ENCODE measurements at places on chromosomes 2 and 18.

- no peak for DNase-seq
Observed at GRCh38 chr2:231467613-231468530, 3.6 kb upstream of the NCL start.

DNA sequence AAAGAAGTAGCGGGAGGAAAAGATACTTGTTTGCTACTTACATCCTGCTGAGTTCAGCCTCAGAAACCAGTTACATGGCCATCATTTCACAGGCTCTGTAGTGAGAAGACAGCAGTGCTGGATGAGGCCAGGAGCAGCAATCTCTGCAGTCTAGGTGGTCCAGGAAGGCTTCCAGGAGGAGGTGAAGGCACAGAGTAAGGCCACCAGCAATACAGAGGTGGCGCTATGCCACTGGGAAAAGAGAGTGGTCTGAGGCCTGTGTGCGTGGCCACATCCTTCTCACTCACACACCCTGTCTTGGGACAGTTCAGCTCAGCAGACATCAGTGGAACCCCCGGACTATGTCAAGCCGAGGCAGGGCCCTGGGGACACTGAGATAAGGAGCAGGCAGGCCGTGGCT lies 162.7 kb downstream of the KLHL29 start:
- no peak for DNase-seq

GRCh38 chr2:232382331-232383225 lies 4.0 kb downstream of the ALPP start:
- DNase-seq = no peak

GRCh38 chr18:506264-506663 lies 5.8 kb upstream of the COLEC12 start:
- DNase-seq = no peak

DNA sequence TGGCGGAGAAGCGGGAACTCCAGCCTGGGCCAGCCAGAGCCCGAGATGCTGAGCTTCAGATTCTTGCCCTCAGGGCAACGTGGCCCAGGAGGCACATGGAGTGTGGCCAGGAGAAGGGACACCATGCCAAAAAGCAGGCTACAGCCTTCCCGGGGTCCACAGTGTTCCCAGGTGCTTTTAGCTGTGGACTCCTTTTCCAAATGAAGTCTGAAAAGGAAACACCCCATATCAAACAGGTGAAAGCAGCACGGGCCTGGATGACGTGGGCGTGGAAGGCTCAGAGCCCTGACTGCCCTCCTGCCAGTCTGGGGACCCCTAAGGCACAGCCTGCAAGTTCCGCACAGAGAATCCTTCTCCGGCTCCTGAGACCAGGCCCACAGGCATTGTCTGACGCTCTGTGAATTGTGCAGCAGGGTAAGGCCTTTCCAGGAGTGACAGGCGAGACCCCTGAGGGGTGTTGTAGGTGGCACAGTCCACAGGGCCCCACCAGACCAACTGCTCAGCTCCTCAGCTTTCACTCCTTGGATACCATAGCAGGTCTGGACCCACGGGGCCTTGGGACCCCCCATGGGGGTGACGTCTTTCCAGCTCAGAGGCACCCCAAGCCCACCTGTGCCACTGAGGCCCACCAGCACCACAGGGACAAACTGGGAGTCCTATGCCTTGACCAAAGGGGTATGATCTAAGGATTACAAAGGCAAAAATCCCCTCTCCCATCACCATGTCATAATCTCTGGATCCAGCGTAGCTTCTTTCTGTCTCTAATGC lies 69.6 kb upstream of the RAB6C start:
- DNase-seq = no peak

DNA sequence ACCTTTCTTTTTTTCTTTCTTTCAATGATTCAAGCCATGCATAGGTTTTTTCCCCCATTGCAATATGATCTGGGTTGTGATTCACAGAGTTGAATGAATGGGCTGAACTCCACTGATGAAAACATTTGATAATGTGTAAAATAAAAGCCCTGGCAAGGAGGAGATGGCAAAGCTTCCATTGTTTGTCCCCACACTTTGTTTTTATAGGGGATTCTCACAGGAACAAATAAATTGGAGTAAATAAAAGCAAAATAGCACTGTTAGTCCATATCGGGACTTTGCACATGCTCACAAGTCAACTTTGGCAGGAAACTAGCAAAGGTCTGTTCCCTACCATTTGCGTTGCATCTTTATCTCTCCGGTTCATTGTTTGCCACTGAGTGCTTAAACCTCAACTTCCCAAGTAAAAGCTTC lies 55.7 kb downstream of the MEIS1 start:
- DNase-seq = no peak

GRCh38 chr2:224211181-224211480 lies 172.0 kb upstream of the SERPINE2 start:
- DNase-seq = no peak

- DNase-seq = no peak
Observed at GRCh38 chr2:88451811-88452564, 505 bp downstream of the FOXI3 start.

GRCh38 chr2:114940785-114941458 lies 498.5 kb downstream of the DPP10 start:
- DNase-seq = no peak

GRCh38 chr18:555705-556457 lies 24.3 kb upstream of the CETN1 start:
- no peak for DNase-seq

- no peak for DNase-seq
Observed at GRCh38 chr2:226002438-226002837, 602.9 kb downstream of the NYAP2 start.

DNA sequence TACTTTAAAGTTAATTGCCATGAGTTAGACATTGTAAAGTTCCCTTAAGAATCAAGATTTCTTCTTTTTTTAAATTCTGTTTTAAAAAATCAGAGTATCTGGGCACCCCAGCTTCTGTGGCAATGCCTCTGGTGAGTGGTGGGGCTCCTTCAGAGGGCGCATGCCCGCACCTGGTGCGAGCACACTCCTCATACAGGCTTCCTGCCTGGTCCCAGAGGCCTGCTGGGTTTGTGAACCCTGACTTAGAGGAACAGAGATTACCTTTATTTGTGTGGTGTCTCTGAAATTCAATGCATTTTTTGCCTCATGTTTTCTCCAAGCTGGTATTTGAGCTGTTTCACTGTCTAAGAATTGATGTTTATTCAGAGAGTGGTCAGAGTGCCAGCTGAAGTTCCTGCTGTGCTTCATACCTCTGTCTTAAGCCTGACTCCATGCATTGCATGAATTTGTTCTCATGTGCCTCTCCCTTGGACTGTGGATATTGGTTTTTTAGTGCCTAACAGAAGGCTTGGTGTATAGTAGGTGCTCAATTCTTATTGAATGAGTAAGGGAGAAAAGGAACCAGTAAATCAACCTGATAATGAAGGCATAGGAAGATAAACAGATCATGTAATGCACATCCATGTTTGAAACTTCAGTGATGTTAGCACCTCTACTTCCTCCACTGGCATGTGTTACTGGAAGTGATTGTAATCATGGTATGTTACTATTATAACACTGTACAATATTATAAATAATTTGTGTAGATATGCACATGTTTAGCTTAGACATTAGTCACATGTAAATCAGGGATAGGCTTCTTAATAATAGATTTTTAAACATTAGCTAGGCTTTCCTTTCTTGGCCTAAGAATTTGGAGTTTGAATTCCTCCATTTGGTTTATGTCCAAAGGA lies 29.0 kb downstream of the PHLPP1 start:
- no peak for DNase-seq

GRCh38 chr2:63652652-63652985 lies 63.9 kb downstream of the MDH1 start:
- DNase-seq = no peak

GRCh38 chr2:216700781-216701180 lies 5.4 kb upstream of the IGFBP5 start:
- DNase-seq = no peak

Data from stimulated activated CD4-positive, alpha-beta T cell treated with anti-CD3 and anti-CD28 coated beads, TNF-alpha, amount 100 ng/mL, for 1 hour (primary cell).